ENCODE measurements at places on chromosomes 11 and 22.

DNA sequence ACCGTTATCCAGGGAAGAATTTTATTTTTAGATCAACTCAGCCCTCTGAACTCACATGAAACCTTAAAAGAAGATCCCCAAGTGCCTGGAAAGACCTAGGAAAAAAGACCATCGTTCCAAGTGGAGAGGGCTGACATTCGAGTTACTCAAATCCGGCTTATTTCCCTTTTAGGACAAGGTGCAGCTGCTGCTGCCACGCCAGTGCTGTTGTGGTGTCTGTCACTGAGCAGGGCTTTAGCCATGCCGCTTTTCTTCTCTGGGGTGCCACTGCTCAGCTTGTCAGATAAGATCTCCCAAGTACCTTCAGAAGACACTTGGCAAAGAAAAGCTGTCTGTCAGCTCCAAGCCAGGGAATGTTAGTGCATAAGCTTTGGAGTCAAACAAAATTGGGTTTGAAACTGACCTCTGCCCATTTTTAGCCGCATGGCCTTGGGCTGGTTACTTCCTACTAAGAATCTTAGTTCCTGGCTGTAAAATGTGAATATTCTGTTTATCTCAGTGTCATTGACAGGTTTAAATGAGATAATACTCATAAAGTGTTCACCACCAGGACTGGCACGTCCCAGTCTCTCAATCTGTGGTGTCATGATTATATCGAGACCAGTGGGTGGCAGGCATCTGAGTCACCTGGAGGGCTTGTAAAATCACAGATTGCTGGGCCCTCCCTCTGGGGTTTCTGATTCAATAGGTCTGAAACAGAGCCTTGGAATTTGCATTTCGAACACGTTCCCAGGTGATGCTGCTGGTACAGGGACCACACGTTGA, 117.5 kb downstream of the PKNOX2 start:
- ATAC-seq, result no peak

GRCh38 chr11:78972177-78972576, 397.5 kb upstream of the NARS2 start:
- ATAC-seq, result no peak

- no peak for ATAC-seq
These were observed 343.0 kb downstream of the RAB38 start for GRCh38 chr11:87832211-87832610.

GRCh38 chr22:43859621-43860020, 2.7 kb downstream of the SULT4A1 start:
- ATAC-seq, result no peak

DNA sequence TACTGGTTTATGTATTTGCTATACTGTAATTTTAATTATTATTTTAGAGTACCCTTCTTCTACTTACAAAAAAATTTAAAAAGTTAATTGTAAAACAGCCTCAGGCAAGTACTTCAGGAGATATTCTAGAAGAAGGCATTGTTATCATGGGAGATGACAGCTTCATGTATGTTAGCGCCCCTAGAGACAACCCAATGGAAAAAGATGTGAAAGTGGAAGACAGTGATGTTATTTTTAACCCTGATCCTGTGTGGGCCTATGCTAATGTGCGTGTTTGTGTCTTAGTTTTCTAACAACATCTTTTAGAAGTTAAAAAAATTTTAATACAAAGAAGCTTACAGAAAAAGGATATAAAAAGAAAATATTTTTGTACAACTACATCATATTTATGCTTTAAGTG, 205.0 kb downstream of the FAM76B start:
- ATAC-seq, result no peak
